ENCODE measurements at places on chromosomes 4 and X. TPM values are rescaled to one million over a fixed set of nuclear protein-coding genes. Genes with fewer than 3 reads are reported as not detected.

GRCh38 chr4:176422001-176422400 lies 102.2 kb downstream of the SPCS3 start:
- DNase-seq: no peak

- DNase-seq: no peak
These were observed 63.4 kb downstream of the CLOCK start for GRCh38 chr4:55483315-55483714.

DNA sequence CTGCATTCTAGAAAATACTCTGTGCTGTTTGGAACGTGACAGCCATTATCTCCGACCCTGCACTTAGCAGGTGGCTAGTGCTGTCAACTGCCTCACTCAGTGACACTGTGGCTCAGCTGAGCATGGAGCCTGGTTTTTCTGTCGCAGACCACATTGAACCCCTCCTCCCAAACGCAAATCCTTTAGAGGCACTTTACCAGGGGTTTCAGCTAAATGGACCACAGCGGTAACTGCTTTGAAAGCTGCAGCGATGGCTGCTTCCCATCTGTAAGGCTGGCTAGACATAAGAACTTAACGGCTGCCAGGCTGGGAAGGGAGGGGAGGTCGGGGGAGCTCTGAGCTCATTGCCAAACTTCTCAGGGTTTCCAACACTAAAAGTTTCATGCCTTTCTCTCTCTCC lies 8.1 kb downstream of the SLC34A2 start:
- peak; percentile 23 for DNase-seq

DNA sequence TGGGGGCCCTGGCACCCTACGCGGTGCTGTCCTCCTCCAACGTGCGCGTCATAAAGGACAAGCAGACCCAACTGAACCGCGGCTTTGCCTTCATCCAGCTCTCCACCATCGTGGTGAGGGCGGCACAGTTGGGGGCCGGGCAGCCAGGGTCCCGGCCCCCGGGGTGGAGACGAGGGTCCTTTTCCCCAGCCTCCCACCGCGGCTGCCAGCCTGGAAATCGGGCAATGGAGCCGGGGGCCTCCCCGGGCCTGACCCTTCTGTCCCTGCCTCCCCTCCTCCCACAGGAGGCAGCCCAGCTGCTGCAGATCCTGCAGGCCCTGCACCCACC lies 13.7 kb upstream of the UBA1 start:
- DNase-seq: no peak

DNA sequence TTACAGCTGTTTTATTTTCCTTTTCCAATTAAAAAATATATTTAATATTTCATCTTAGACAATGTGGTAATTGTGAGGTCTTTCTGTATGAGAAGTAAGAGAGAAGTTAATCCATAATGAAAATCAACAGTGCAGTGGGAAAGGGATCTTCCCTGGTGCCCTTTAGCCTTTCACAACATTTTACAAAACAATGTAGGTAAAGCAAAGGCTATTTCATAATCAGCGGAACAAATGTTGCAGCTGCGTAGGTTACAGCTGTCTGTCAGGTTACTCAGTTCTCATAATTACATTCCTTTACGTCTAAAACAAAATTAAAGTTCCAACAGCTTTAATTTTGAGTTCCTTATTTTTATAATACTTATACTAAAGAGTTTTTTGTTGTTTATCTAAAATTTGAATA lies 22.8 kb upstream of the VCX3A start:
- no peak for DNase-seq

DNA sequence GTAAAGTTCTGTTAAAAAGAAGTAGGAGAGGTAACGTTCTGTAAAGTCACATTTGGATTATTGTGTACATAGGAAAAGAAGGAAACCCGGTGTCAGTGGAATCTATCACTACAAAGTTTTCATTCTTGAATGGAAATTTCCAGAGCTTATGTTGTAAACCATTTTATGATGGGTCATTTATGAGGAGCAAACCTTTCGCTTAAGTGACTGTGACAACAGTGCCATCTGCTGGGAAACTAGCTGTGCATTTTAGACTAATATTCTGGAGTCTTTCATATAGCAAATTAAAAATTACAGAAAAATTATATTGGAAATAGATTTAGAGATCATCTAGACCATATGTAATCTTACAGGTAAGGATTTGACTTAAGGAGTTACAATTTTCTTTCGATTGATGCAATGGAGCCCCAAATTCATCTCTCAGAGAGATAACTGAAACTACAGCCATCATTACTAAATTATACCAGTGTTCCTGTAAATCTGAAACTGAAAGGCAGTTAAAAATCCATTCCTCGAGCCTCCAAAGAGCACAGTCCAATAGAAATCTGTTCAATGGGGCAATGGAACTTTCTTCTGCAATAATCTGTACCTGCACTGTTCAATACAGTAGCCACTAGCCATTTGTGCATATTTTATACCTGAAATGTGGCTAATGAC lies 26.9 kb downstream of the ASB9 start:
- DNase-seq: peak; percentile 28

The MSX1 gene
- polyA plus RNA-seq: 1.4 TPM

The PCYT1B gene
- polyA plus RNA-seq: 9.8 TPM

The GPR143 gene
- 5.9 TPM for polyA plus RNA-seq

The SASH3 gene
- polyA plus RNA-seq: 3.6 TPM

The CLDN2 gene
- polyA plus RNA-seq: 54.7 TPM
